ENCODE measurements at places on chromosomes 2 and 18.

DNA sequence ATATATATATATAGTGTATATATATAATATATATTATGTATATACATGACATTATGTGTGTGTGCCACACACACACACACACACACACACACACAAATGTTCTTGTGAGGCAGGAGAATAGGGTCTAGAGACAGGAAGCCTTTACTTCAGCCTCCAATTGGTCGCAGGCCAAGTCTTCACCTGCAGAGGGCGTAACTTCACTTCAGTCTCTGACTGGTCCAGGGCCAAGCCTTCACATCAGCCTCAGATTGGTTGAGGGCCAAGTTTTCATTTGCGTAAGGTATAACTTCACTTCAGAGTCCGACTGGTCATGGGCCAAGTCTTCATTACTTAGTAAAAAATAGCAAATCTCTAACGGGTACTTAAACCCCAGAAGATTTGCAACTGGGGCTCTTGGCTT is 13.2 kb upstream of the SS18 start:
- peak; percentile 10 for DNase-seq

- no peak for DNase-seq
Measured at GRCh38 chr2:4527416-4527815, 824.0 kb downstream of the DCDC2C start.

DNA sequence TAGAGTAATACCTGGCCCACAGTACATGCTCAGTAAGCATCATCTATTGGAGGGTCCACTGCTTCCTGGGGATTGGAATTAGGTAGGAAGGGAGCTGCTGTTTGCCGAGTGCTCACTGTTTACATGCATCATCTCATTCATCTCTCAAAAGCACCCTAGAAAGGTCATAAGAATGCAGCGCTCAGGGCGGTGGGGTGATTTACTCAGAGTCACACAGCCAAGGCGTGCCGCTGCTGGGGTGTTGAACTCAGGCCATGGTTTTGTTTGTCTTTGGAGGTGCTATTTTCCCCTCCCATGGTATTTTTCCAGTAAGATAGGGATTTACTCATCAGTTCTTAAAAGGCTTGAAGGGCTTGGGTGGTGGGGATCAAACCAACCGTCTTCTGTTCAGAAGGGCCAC is 227.5 kb downstream of the LDLRAD4 start:
- DNase-seq, result no peak

DNA sequence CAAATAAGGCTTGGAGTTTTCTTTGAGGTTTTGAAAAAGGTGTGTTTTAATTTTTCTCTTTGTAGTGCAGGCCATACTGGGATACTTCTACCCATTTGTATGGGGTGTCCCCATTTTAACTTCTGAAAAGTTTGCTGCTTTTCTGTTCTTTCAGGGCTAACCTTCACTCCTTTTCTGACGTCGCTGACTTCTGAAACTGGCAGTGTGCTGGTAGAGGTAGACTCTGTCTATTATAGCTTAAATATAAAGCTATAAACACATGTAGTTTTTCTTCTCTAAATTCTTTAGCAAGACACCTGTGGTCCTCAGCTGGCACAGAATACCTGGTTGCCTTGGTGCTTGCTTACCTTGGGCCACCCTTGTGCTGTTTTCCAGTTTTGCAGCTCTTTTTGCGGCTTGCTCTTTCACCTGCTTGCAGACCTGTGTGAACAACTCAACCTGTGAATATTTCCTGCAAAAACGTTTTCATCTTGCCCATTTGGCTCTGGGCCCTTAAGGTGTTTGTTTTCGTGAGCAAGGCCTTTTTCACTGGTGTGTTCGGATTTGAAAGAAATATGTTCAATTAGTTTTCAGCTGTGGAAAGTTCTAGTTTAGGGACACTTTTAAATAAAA is 42.2 kb downstream of the PHLPP1 start:
- DNase-seq, result no peak

GRCh38 chr2:133253793-133254192 is 314.5 kb downstream of the NCKAP5 start:
- no peak for DNase-seq

DNA sequence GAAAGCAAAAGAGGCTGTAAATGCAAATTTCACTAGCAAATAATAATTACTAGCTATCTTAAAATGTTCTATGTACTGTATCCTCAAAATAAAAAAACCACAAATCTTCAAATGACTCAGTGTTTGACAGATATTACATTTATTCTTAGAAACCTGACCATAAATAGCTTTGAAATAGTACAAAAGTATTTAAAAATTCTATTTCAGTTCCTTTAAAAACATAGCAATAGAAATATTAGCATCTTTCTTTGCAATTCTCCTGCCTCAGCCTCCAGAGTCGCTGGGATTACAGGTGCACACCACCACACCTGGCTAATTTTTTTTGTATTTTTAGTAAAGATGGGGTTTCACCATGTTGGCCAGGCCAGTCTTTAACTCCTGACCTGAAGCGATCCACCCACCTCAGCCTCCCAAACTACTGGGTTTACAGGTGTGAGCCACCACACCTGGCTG is 50.6 kb downstream of the MSH6 start:
- no peak for DNase-seq

GRCh38 chr18:8990276-8991031 is 112.0 kb upstream of the NDUFV2 start:
- DNase-seq, result no peak

DNA sequence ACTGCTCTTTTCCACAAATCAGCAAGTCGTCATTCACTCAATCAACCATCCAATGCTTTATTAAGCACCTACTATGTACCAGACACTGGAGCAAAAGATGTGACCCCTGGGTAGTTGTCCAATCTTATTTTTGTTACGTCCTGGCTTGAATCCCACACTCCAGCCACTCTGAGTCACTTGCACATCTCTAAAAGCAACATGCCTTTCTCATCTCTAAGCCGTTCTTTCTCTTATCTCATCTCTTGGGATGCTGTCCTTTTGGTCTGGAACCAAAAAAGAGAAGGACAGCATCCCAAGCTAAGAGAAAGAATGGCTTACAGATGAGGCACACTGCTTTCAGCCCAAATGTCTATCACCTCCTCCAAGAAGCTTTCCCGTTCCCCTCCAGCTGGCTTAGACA is 58.8 kb downstream of the RNF152 start:
- no peak for DNase-seq

GRCh38 chr2:232688201-232688600 is 8.9 kb upstream of the GIGYF2 start:
- DNase-seq, result no peak
